HAP-1 (cell line): ENCODE measurements at places on chromosomes 1 and 21.

DNA sequence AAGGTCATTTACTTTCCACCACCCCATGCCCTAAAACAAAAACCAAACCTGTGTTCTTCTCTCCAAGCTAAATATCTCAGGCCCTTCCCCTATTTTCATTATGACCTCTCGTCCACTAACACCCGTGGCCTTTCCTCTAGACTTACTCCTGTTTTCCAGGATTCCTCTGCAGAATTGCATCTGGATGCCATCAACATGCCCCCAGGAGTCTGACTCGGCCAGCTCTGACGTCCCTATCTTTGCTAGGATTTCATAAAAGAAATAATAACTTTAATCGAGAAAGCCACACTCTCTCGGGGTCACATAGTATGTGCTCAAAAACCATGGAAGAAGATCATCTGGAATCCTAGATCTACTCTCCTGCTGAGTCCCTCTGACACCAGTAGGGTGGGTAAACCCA lies 13.5 kb downstream of the FAM89A start:
- no peak for DNase-seq

GRCh38 chr1:247357781-247358211 lies 26.1 kb upstream of the ZNF496 start:
- DNase-seq = no peak

DNA sequence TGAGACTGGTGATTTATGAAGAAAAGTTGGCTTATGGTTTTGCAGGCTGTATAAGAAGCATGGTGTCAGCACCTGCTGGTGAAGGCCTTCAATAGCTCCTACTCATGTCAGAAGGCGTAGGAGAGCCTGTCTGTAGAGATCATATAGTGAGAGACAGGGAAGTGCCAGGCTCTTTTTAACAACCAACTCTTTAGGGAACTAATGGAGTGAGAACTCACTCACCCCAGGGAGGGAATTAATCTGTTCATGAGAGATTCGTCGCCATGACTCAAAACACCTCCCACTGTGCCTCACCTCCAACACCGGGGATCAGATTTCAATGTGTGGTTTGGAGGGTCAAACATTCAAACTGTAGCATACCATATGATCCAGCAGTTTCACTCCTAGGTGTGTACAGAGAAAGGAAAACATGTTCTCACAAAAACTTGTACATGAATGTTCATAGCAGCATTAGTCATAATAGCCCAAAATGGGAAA lies 72.6 kb downstream of the TTC3 start:
- no peak for DNase-seq

GRCh38 chr1:1092149-1092855 lies 18.2 kb upstream of the RNF223 start:
- DNase-seq = no peak

DNA sequence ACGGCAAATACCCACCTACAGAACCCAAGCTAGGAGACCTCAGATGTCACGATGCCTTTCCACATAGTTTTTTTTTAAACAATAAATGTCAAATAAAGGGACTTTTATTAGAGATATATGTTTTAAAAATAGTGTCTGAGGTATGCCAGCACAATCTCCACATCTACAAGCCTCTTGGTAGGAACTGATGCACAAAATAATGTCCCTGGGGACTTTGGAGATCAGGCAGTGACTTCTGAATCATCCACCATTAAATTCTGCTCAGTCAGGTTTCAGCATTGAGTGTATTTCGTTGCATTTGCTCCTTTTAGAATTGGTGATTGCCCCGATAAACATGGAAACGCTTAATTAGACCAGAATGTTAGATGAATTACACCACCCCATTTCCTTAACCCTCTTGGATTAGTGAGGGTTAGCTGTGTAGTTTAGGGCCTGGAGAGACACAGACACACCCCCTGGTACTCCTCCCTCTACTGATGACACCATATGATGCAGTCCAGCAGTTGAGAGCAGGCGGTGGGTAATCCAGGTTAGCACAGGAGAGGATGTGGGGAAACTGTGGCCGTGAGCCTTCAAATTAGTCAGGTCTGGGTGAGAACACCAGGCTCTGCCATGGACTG lies 33.6 kb downstream of the LGR6 start:
- DNase-seq = no peak

DNA sequence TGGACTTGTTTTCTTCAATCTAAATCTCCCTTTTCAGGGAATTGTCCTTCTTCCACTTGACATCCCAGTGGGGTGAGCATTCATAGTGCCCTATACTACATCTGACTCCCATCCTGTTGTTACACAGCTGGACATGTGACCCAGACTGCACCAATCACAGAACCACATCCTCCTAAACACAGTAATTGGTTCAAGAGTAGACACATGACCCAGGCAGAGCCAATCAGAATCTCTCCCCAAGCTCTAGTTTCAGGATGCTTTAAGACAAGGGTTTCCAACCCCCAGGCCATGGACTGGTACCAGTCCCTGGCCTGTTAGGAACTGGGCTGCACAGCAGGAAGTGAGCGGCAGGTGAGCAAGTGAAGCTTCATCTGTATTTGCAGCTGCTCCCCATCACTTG lies 5.6 kb upstream of the DDOST start:
- no peak for DNase-seq

DNA sequence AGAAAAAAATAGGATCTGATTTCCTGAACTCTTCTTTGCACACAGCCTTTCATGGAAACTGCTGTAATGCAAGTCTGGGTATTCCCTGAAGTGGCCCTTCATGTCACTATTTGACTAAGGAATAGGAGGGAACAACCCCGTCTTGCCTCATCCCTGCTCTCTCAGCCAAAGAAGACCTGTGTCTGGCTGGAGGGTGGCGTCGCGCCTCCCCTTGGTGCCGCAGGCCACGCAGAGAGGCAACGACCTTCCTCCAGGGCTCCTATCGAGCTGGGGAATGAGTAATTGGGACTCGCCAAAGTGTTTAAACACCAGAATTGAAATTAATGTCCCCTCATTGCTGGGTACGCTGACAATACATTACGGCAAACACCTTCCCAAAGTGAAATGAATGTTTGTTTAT lies 129.8 kb downstream of the PBX1 start:
- DNase-seq = no peak

- no peak for DNase-seq
Measured at GRCh38 chr1:38050397-38051078, 3.9 kb upstream of the POU3F1 start.

DNA sequence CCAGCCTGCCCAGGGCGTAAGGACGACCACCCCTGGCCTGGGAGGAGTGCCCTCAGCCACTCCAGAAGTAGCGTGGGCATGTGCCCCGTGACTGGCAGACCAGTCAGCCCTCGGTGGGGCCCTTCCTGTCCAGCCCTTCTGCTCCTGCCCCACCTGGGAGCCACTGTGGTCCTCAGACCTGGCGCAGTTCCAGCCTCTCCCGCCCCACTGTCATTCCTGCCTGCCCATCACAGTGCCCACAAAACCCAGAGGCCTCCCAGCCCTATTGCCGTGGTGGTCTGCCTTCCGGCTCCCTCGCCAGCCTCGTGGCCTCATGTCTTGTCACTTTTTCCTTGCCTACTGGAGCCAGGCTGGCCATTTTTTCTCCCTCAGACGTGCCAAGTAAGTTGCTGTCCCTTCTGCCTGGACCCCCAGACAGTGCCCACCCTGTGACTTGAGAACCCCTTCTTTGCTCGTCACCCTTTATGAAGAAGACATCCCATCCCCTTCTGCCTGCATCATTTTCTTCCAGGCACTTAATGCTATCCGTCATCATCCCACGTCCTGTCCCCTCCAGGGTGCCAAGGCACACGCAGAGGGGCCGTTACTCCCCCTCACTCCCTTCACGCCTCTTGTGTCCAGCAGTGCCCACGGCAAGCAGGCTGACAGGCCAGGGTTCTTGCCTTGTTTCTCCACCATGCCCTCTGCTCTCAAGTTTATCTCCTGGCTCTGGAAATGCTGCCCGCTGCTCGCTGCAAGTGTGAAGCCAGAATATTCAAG lies 122.6 kb downstream of the CAMTA1 start:
- DNase-seq = no peak

DNA sequence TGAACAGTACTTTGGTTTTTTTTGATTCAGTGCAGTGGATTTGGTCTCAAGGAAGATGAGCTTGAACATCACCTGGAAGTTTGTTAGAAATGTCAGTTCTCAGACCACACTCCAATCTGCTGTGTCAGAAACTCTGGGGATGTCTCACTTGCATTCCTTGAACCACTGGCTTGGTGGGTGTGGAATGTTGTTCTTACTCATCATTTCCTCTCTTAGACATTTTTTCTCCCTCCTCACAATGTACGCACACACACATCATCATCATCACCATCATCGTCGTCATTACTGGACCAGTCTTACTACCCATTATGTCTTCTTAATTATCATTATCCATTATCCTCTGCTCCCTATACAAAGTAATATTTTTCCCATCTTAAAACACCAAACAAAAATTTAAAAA lies 91.9 kb upstream of the KCNK2 start:
- no peak for DNase-seq

- DNase-seq = no peak
Measured at GRCh38 chr1:88175120-88175630, 508.9 kb upstream of the PKN2 start.

GRCh38 chr1:164689672-164690511 lies 130.9 kb downstream of the PBX1 start:
- DNase-seq = no peak

- DNase-seq = peak; percentile 71
Measured at GRCh38 chr1:26164036-26164860, 4.5 kb downstream of the C1orf232 start.

DNA sequence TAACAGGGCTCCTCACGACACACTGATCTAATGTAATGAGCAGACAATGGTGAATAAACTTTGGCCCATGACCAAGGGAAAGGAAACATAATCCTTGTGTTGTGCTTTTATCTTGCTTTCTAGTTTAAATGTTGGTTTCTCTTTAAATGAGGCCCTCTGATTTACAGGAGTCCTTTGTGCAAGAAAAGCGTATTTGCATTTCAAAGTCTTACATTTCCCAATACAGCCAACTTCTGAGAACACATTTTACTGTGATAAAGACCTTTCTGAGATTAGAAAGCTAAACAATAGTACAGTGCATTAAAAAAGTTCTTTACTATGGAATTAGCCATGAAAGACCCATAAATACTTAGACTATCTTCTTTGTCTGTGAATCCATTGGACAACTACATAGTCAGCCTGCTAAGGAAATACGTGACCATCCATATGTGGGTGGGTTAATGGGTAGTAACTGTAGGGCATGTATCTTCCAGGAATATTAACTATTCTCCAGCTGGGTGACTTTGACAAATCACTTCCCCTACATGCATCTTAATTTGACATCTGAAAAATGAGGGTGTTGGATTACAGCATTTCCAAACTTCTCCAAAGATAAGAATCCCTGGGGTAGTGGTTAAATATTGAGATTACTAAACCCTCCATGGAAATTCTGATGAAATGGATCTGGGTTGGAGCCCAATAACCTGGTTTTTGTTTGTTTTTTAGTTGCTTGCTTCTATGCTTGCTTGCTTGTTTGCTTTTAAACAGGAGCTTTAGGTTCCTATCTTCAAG lies 50.3 kb upstream of the USP1 start:
- DNase-seq = peak; percentile 99

GRCh38 chr1:220339581-220339980 lies 67.3 kb upstream of the RAB3GAP2 start:
- no peak for DNase-seq

GRCh38 chr1:157577420-157577819 lies 20.5 kb downstream of the FCRL4 start:
- no peak for DNase-seq

DNA sequence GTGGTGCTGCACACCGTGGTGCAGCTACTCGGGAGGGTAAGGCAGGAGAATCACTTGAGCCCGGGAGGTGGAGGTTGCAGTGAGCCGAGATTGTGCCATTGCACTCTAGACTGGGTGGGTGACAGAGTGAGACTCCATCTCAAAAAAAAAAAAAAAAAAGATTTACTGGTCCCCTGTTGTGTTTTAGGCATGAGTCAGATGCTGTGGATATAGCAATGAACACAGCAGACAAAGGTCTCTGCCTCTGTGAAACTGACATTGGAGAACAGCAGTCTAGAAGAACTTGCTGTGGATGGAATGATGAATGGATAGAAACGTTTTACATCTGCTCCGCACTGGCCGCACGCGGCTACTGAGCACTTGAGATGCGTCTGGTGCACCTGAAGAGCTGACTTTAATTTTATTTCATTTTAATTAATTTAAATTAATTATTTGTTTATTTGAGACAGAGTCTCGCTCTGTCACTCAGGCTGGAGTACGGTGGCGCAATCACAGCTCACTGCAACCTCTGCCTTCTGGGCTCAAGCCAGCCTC lies 24.5 kb upstream of the EPHA2 start:
- DNase-seq = no peak

GRCh38 chr1:21097729-21098128 lies 79.0 kb downstream of the EIF4G3 start:
- no peak for DNase-seq

DNA sequence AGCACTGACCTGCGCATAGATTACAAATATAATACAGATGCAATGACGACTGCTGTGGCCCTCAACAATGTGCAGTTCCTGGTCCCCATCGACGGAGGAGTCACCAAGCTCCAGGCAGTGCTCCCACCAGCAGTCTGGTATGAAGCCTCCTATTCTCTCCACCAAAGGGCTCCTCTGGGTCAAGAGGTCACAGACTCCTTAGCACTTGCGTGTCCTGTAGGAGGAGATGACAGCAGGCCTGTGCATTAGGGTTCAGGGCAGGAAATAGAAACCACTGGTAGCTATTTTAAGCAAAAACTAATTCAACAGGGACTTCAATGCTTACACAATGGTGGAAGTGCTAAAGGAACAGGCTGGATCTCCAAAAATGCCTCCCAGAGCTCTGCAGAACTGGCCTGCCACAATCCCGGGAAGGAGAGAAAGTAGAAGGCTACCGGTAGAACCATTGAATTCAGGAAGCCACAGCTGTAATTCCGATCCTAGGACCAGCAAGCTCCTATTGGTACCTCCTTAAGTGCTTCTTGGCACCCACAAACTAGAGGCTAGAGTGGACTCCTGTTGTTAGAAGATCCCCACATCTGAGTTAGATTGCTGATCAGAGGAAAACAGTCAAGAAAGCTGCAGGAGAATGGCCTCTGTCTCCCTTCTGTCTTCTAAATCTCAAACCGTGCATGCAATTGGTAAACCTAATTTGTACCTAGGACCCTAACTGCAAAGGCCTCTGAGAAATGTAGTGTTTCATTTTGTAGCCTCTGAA lies 12.7 kb upstream of the DYNLT5 start:
- DNase-seq = no peak

- DNase-seq = no peak
Measured at GRCh38 chr1:32178380-32179192, 889 bp upstream of the TXLNA start.

DNA sequence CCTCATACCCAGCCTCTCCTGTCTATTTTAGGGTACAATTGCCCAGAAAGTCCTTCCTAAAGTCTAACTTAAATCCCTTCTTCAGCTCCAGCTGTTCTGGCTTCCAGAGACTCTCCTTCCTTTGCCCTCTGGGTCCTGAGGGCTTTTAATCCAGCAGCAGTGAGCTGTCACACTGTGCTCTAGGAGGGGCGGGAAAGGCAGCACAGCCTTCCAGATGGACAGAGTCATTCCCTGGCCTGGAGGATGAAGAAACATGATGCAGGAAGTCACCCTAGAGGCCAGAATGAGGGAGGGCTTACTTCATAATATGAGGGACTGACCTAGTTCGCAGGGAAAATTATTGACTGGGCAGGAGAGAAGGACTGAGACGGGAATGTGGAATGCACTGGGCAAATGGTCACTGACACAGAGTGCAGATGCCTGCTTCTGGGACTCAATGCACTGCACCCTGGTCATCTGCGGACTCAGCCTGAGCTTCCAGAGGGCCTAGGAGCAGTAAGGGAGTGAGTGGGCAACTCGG lies 1.3 kb downstream of the SH2D2A start:
- DNase-seq = no peak

GRCh38 chr1:117166076-117166475 lies 44.5 kb upstream of the TRIM45 start:
- no peak for DNase-seq

- DNase-seq = no peak
Measured at GRCh38 chr1:55301912-55302311, 86.7 kb upstream of the USP24 start.
